ENCODE measurements at places on chromosomes 16 and 17. TPM values are rescaled to one million over a fixed set of nuclear protein-coding genes. Genes with fewer than 3 reads are reported as not detected.

DNA sequence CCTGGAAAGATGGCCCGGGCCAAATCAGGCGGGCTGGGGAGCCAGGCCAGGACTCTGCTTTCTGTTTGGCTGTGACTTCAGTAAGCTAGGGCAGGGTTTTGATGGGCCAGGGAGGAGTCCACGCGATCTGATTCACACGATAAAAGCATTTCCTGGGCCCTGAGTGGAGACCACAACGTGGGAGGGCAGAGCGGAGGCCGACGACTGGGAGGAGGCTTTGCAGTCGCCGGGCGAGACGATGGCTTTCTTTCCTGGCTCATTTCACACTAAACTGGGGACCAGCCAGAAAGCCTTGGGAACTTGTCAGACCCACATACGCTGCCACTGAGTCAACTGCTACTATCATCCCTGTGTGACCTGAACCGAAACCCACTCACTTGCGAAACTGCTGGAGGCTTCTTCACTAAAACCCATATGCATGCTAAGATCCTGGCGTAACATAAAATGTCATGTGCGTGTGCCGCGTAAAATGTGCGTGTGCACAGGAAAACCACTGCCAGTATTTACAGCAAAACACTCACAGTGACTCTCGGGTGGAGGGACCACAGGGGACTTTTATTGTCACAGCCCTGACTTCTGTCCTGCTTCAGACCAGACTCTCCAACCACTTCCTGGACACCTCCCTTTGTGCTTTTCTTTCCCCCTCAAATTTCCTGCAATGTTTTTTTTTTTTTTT, 14.2 kb upstream of the RHBDF2 start:
- H3K36me3 ChIP-seq: no peaks in the 10 kb centered on the region
- no peaks in the 10 kb centered on the region for H3K27me3 ChIP-seq
- H3K4me3 ChIP-seq: peak overlapping the region; percentile 17
- peak overlapping the region; percentile 75 for H3K27ac ChIP-seq
- peak; percentile 93 for DNase-seq

GRCh38 chr17:18187226-18187625, 3.6 kb downstream of the ALKBH5 start:
- DNase-seq: no peak
- H3K27me3 ChIP-seq: no peaks in the 10 kb centered on the region
- peaks cover 5% of the 10 kb centered on the region for H3K36me3 ChIP-seq
- H3K4me1 ChIP-seq: peaks cover 76% of the 10 kb centered on the region
- H3K4me3 ChIP-seq: peak overlapping the region; percentile 94

DNA sequence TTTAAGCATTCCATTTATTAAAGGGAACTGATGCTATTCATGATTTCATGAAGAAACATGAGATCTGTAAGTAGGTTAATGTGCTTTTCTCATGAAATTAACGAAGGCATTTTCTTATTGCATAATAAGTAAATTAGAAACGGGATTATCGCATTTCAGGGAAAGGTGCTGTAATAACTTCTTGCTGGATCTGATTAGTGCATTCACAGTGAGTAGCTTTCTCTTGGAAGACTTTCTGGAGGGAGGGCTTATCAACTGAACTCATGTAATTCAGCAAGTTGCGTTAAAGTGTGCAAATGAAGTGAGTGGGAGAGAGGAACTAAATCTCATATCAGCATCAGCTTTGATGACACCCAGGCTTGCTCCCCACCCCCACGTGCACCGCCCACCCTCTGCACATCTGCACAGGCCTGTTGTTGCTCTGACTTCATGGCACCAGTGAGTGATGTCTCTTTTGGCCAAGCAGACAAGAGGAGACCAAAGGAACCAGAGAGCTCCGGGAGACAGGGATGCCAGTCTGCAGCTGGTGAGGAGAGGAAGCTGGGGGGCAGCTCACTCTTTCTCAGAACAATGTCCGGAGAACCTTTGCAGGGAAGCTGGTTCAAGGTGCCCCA, 26.3 kb upstream of the GAS7 start:
- H3K27ac ChIP-seq: no peak overlapping the region
- no peaks in the 10 kb centered on the region for H3K4me1 ChIP-seq
- DNase-seq: no peak
- H3K4me3 ChIP-seq: no peak overlapping the region
- no peaks in the 10 kb centered on the region for H3K36me3 ChIP-seq

DNA sequence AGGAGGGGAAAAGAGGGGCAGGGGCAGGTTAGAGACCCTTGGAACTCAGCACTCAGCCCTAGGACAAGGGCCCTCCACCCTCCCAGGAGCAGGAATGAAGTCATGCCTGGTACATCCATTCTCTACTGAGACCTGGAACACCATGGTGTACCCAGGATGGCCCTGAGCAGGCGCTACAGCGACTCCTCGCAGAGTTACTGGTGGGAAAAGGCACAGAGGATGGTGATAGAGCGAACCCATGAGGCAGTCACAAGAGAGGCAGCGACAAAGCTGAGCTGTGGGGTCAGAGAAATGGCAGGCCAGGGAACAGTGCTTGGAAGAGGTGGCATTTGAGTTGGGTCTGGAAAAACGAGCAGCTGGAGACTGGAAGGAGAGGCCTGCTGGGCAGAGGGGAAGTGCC, 37.5 kb downstream of the SRCIN1 start:
- no peaks in the 10 kb centered on the region for H3K36me3 ChIP-seq
- peaks cover 62% of the 10 kb centered on the region for H3K27me3 ChIP-seq
- DNase-seq: no peak
- no peaks in the 10 kb centered on the region for H3K4me1 ChIP-seq
- H3K4me3 ChIP-seq: no peak overlapping the region

- no peaks in the 10 kb centered on the region for H3K36me3 ChIP-seq
- H3K4me3 ChIP-seq: no peak overlapping the region
- H3K27ac ChIP-seq: peak overlapping the region; percentile 74
- H3K27me3 ChIP-seq: no peaks in the 10 kb centered on the region
Measured at GRCh38 chr16:87376660-87377059, 6.9 kb downstream of the FBXO31 start.

DNA sequence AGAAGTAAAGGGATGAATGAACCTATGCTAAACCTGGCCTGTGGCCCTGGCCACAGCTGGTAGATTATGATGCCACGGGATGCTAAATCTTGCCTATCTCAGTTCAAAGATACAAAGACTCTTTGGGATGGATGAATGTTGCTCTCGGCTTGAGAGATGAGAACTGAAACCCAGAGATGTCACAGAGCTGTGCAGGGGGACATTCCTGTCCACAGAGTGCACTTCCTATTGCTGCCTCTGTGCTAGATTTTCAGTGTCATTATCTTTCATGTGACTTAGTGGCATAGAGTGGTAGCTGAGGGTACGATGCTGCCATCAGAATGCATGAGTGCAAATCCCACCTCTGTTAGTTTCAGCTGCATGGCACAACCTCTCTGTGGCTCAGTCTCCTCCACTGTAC, 2.3 kb upstream of the MT1M start:
- H3K4me3 ChIP-seq: no peak overlapping the region
- H3K36me3 ChIP-seq: no peaks in the 10 kb centered on the region
- DNase-seq: no peak
- no peaks in the 10 kb centered on the region for H3K27me3 ChIP-seq
- peaks cover 30% of the 10 kb centered on the region for H3K4me1 ChIP-seq
- no peak overlapping the region for H3K27ac ChIP-seq

DNA sequence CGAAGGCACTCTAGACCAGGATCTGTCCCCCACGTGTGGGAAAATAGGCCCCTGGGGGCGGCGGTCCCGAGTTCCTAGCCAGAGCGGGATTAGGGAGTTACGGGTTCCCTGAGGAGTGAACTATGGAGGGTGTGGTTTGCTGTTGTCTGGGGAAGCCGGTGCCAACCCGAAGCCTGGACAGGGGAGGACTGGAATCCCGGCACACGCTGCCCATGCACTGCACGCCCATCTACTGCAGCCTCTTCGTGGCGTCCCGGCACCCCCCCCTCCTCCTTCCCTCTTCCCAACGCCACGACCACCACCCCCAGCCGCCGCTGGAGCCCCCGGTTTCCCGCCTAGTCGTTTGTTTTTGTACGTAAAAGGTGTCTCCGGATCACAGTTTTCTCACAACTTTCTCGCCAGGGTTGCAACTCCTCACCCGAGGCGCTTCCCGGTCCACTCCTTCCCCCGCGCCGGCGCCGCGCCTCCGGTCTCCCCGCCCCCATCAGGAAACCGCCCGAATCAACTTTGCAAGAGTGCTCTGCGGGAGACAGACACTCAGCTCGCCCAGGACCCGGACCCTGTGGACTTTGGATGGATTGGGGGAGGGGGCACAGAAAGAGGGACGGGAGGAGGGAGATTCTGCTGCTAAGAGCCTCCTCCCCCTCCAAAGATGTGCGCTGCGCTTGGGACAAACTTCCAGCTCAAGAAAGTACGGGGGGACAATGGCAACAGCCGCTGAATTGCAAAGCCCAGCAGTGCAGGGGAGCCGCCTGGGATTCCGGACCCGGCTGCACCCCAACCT, 1.4 kb upstream of the LHX1 start:
- no peak for DNase-seq
- H3K4me3 ChIP-seq: no peak overlapping the region
- no peak overlapping the region for H3K27ac ChIP-seq
- H3K4me1 ChIP-seq: peaks cover 78% of the 10 kb centered on the region
- H3K27me3 ChIP-seq: peaks cover 100% of the 10 kb centered on the region

DNA sequence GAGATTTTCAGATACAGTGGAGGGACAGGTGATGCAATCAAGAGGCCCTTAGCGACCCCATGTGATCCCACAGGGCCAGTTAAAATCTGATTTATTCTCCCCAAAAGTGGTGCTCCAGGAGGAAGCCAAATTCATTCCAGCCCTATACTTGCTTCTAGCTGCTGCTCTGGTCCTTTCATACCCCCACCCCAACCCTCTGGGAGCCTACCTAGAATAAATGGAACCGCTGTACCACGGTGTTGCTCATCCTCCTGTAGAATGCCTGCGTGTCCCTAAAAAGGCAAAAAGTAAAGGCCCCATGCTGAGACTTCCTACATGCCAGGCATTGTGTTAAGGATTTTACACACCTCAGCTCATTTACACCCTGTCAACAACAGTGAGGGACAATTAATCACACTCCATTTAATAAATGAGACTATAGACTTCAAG, 2.0 kb upstream of the RASL10B start:
- H3K36me3 ChIP-seq: no peaks in the 10 kb centered on the region
- no peak overlapping the region for H3K27ac ChIP-seq
- peaks cover 32% of the 10 kb centered on the region for H3K4me1 ChIP-seq
- no peak for DNase-seq
- no peak overlapping the region for H3K4me3 ChIP-seq

DNA sequence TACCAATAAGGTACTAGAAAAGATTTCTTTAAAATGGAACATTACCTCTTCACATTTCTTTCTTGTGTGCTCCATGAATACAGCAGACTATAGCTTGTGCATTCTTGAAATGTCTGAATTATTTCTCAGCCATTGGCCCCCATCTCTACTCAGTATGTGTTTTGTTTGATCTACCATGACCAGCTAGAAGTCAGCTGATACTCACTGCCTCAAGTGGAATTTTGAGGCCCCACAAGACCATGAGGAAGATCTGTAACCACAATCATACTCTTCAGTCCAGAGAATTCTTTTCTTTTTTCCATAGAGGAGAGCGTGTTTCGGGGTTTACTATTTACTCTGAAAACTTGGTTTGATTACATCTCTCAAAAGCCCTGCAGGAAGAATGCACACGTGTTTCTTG, 319.1 kb downstream of the TOX3 start:
- H3K27ac ChIP-seq: no peak overlapping the region
- no peaks in the 10 kb centered on the region for H3K36me3 ChIP-seq
- no peaks in the 10 kb centered on the region for H3K27me3 ChIP-seq

DNA sequence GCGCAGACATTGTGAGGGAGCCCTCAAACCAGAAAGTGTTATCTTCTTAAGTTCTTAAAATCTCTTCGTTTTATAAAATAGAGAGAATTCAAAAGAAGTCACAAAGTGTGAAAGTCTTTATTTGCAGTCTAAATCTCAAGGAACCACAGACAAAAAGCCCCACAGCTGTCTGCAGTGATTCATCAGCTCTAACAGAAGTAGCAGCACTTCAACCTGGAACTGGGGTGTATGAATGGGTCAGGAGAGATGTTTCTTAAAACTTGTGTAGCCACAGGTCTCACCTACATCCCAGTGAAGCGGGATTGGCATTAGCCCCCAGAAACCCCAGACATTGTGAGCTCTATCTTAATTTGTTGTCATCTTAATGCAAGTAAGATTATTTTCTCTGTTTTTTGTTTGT, 61.1 kb downstream of the CDYL2 start:
- DNase-seq: no peak
- H3K27me3 ChIP-seq: no peaks in the 10 kb centered on the region
- no peaks in the 10 kb centered on the region for H3K36me3 ChIP-seq
- no peaks in the 10 kb centered on the region for H3K4me1 ChIP-seq
- H3K4me3 ChIP-seq: no peak overlapping the region
- H3K27ac ChIP-seq: no peak overlapping the region

- no peak for DNase-seq
- H3K36me3 ChIP-seq: peaks cover 73% of the 10 kb centered on the region
- H3K4me3 ChIP-seq: peak overlapping the region; percentile 60
- H3K27me3 ChIP-seq: no peaks in the 10 kb centered on the region
Measured at GRCh38 chr16:1537763-1538289, 4.4 kb downstream of the TMEM204 start.

DNA sequence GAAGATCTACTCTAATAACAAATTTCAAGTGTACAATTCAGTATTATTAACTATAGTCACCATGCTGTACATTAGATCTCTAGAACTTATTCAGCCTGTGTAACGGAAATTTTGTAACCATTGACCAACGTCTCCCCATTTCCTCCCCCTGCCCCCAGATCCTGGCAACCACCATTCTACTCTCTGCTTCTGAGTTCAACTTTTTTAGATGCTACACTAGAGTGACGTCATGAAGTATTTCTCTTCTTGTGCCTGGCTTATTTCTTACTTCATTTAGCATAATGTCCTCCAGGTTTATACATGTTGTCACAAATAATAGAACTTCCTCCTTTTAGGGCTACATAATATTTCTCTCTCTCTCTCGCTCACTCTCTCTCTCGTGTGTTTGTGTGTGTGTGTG, 157.5 kb downstream of the ANKFN1 start:
- no peak overlapping the region for H3K4me3 ChIP-seq
- no peaks in the 10 kb centered on the region for H3K36me3 ChIP-seq
- H3K27ac ChIP-seq: no peak overlapping the region
- H3K27me3 ChIP-seq: no peaks in the 10 kb centered on the region
- H3K4me1 ChIP-seq: no peaks in the 10 kb centered on the region

GRCh38 chr17:2983255-2983654, 80.2 kb downstream of the OR1D5 start:
- H3K27me3 ChIP-seq: no peaks in the 10 kb centered on the region
- no peak for DNase-seq
- H3K27ac ChIP-seq: peak overlapping the region; percentile 79
- no peaks in the 10 kb centered on the region for H3K36me3 ChIP-seq
- H3K4me1 ChIP-seq: no peaks in the 10 kb centered on the region

GRCh38 chr17:33464669-33465280, 171.7 kb upstream of the ASIC2 start:
- no peaks in the 10 kb centered on the region for H3K27me3 ChIP-seq
- H3K36me3 ChIP-seq: no peaks in the 10 kb centered on the region
- H3K27ac ChIP-seq: no peak overlapping the region
- DNase-seq: no peak
- no peak overlapping the region for H3K4me3 ChIP-seq
- no peaks in the 10 kb centered on the region for H3K4me1 ChIP-seq

RNF157 gene
- total RNA-seq: 3.1 TPM

CFAP52 gene
- not detected for total RNA-seq

KRT24 gene
- 0.36 TPM for total RNA-seq
